A673 (cell line): ENCODE measurements at places on chromosomes 6 and 20. TPM values are rescaled to one million over a fixed set of nuclear protein-coding genes. Genes with fewer than 3 reads are reported as not detected.
A peak's percentile ranks its signal among the peaks of the same experiment; 100 is the strongest.

GRCh38 chr6:73248192-73248903 is 14.6 kb downstream of the KHDC1 start:
- DNase-seq, result no peak

DNA sequence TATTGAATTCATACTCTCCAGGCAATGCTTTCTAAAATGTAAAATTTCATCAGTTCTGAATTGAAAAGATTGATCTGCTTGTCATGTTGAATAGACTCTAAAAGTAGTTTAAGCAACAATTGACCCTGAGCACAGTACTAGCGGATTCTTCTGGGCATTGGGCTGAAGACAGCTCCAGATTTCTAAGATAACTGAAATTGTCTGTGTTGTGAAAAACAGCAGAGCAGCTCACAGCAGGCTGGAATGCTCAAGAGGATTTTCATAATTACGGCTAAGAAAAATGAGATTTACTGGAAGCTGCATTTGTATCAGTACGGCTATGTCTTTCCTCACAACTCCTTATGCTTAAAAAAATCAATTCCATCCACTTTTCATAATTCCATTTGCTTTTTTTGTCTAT is 373.7 kb downstream of the HACE1 start:
- DNase-seq, result peak; percentile 13

DNA sequence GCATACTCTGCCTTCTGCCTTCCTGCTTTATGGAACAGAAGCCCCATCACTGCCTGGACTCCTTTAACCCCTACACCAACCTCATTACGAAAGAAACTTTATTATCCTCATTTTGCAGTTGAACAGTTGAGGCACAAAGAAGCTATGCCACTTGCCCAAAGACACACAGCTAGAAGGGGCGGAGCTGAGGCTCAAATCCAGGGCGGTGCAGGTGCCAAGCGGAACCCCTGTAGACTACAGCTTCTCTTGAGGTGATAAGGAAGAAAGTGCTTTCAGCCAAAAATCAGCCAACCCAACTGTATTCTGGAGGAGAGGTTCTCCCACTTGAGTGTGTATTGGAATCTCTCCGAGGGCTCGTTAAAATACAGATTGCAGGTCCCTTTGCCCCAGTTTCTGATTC is 90.5 kb downstream of the PRND start:
- no peak for DNase-seq

GRCh38 chr6:87617405-87617804 is 27.5 kb downstream of the ORC3 start:
- DNase-seq, result no peak

- DNase-seq, result no peak
These were observed 578.0 kb upstream of the NOX3 start for GRCh38 chr6:156033598-156033997.

DNA sequence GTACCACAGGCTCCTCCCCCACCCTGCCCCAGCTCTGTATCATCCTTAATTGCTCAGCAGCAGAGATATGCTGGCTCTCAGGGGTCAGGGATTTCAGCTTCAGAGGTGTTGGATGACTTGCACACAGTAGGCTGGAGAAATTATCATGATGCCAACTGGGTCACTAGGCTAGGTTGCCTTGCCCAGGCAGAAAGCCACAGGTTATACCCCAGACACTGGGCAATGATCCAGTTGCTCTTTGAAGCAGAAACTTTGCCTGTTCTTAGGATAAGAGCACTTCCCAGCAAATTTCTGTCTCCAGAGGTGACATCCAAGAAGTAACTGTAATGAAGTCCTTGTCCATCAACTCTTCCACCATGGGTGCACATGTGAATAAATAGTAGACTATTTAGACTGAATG is 38.3 kb upstream of the SCML4 start:
- DNase-seq, result no peak

DNA sequence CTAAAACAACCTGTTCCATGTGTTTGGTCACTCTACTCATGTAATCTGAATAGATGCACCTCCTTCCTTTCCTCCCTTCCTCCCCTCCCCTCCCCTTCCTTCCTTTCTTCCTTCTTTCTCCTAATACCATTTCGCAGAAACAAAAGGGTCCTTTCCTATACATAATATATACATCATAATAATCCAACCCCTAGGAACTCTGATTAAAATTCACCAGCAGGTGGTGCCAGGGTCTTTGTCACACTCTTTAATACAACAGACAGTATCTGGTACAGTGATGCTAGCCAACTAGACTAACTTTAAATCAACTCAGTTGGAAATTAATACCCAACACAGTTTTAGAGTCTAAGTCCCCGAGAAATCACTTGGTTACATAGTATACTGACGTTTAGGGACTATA is 181.2 kb upstream of the SHLD1 start:
- DNase-seq, result peak; percentile 70

DNA sequence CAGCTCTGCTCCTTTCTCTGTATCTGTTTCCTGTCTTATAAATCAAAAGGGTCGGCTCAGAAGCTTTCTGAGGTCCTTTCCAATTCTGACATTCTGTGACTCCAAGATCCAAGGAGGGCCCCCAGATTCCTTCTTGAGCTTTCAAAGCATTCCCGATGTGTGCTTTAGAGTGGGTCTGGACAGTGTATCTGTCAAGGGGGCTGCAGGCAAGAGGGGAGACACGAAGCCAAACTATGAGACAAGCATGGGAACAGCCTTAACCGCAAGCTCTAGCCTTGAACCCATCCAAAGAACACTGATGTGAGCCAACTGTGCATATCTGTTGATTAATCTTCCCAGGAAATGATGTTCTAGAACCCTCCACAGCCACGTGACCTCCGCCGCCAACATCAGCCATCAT is 73.8 kb downstream of the TSHZ2 start:
- no peak for DNase-seq

The GPX5 gene
- not detected in 2 replicates for total RNA-seq

The EPPIN gene
- not detected in 2 replicates for total RNA-seq
